NCI-H774 (cell line): ENCODE measurements at places on chromosomes 16 and 17.

GRCh38 chr17:68710035-68710780 lies 109.0 kb upstream of the FAM20A start:
- DNase-seq = no peak

- no peak for DNase-seq
Observed at GRCh38 chr17:17907469-17907868, 64.7 kb downstream of the TOM1L2 start.

DNA sequence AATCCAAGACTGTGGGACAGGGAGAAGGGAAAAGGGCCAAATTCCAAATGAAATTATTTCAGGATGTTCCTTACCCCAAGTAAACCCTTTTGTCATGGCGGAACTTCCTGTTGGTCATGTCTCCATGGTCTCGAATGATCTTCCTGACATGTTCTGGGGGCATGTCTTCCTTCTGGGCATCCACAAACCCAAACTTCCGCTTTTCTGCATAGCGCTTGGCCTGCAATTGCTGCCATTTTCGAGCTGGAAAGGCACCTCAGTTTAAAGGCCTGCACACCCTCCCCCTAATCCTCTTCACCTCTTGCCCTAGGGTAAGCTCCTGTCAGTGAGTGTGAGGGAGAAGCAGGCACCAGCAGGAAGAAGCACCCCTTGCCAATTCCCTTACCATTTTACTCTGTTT lies 1.2 kb downstream of the PRPF8 start:
- no peak for DNase-seq

GRCh38 chr17:78112518-78113471 lies 15.8 kb downstream of the TMC6 start:
- DNase-seq = peak; percentile 71

GRCh38 chr16:16063683-16064082 lies 114.3 kb downstream of the ABCC1 start:
- no peak for DNase-seq

DNA sequence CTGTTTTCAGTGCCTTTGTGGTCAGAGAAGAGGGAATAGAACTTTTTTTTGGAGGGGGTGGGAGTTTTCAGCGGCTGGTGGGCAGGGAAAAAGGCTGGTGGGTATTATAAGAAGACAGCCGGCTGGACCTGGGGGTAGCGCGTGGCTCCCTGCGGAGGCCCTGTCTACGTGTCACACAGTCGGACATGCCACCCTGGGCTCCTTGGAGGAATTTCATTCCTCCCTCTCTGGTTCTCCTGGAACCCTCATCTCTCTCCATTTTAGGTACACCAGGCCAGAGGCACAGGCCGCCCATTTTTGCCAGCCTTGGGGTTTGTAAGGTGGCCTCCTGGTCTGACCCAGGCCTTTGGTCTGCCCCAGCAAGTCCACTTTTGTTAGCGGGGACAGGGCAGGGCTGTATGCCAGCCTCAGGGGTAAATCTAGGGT lies 908 bp downstream of the FKBP10 start:
- DNase-seq = no peak

DNA sequence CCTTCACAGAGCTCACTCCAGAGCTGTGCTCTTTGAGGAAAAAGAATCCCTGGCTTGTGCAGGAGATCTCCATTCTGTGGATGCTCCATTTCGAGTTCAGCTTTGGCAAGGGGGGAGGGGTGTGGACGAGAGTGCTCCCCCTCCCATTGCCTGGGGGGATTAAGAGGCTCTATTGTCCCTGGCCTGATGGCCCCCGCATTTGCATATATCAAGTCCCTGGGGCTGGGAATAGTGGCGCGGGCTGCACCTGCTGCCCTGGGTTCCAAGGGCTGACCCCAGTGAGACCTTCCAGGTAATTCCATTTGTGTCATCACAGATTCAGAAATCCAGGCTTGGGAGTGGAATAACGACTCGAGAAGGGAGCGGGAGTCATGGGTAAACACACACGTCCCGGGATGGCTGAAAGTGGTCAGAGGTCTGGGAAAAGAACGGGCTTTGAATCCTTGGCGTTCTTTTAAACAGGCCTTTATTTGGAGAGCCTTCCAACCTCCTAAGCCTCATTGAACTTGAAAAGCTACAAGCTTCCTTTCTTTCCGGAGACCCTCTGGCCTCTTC lies 479.3 kb downstream of the HS3ST3B1 start:
- no peak for DNase-seq

GRCh38 chr17:78883533-78884131 lies 19.4 kb downstream of the CEP295NL start:
- peak; percentile 67 for DNase-seq
